ENCODE measurements at places on chromosomes 5 and 9.

- DNase-seq, result no peak
Measured at GRCh38 chr9:89797937-89798455, 193.2 kb downstream of the GADD45G start.

DNA sequence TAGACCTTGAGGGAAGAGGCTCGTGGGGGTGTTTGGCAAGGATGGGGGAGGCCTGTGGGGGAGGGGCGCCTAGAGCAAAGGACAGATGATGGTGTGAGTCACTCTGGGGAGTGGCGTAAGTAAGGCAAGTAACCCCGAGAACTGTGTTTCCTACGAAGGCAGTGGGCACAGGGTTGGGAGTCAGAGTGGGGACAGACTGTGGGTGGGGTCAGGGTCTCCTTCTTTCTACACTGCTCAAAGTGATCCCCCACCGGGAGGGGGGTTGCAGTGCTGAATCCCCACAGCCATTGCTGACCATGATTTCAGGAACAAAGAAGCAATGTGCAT lies 136.8 kb downstream of the TENT4A start:
- no peak for DNase-seq

- no peak for DNase-seq
Measured at GRCh38 chr5:51378448-51379330, 4.6 kb upstream of the ISL1 start.

DNA sequence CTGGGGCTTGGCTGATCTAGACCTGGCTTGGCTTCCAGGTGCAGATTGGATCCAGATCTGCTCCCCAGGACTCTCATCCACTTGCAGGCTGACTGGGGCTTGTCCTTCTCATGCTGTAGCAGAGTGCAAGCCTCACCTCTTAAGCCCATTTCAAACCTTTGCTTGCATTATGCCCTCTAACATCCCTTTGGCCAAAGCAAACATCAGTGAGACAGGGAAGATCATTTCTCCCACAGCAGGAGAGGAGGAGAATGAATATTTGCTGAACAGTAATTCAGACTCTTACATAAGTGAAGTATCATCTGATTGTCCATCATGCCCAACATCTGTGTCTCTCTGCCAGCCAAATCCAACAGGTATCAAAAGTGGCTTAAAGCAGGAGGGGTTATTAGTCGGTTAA lies 194.9 kb downstream of the C9orf152 start:
- no peak for DNase-seq

DNA sequence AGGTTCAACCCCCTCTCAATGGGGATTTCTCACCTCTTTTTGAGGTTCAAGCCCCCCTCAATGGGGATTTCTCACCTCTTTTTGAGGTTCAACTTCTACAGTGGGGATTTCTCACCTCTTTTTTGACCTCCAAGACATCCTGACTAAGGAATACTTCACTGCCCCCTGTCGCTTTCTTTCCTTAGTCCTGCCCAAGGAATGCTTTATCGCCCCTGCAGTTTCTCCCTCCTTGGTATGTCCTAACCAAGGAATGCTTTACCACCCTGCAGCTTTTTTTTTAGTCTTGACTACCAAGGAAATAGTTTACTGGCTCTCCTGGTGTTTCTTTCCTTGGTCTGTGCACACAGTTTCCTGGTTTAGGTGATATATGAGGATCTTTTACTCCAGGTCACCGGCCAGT lies 9.6 kb upstream of the IRGM start:
- no peak for DNase-seq

- no peak for DNase-seq
Measured at GRCh38 chr5:9268226-9268625, 277.6 kb downstream of the SEMA5A start.
